ENCODE measurements at places on chromosomes 16 and 17.
A peak's percentile ranks its signal among the peaks of the same experiment; 100 is the strongest.

- DNase-seq = no peak
These were observed 186.0 kb upstream of the FOXF1 start for GRCh38 chr16:86324320-86324719.

GRCh38 chr16:28140788-28141618 is 70.8 kb downstream of the XPO6 start:
- DNase-seq = no peak

- DNase-seq = peak; percentile 38
These were observed 23.8 kb downstream of the OSBPL7 start for GRCh38 chr17:47797797-47798196.

GRCh38 chr16:48556913-48557351 is 53.0 kb downstream of the N4BP1 start:
- no peak for DNase-seq

GRCh38 chr16:67477960-67478554 is 2.9 kb downstream of the ATP6V0D1 start:
- DNase-seq = no peak

GRCh38 chr17:18004884-18005305 is 32.2 kb downstream of the DRC3 start:
- no peak for DNase-seq

DNA sequence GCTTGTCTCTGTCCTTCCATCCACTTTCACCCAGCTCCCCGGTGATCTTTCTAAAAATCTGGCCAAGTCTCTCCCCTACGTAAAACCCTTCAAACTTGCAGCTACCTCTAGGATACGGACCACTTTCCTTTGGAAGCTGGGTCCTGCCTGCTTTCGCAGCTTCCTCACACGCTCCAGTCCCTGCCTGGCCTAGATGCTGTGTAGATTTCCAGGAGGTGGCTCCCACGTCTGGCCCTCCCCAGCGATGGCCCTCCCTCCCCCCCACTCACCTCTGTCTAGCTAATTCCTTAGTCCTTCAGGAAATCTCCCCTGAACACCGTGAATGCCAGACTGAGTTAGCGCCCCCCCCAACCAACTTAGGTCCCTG is 579 bp upstream of the LRRC59 start:
- DNase-seq = no peak

DNA sequence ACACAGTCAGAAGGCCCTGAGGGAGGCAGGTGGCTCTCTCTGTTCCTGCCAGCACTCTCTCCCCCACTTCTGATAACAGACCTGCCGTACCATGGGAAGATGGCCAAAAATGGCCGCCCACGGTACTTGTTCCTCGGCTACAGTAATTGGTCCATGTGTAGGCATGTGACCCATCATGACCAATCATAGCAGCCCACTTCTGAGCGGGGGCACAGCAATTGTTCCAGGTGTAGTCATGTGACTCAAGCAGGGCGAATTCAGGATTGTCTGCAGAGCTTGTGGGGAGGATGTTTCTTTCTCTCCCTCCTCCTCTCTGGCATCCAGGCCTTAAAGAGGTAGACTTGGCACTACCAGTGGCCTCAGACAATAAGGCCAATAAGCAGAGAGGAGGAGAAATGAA is 250.4 kb downstream of the MRTFB start:
- DNase-seq = no peak

GRCh38 chr17:77438241-77439188 is 297.7 kb downstream of the SEC14L1 start:
- no peak for DNase-seq

GRCh38 chr17:50620858-50621257 is 13.8 kb upstream of the ABCC3 start:
- peak; percentile 78 for DNase-seq

GRCh38 chr16:84957792-84958191 is 53.5 kb downstream of the ZDHHC7 start:
- no peak for DNase-seq

DNA sequence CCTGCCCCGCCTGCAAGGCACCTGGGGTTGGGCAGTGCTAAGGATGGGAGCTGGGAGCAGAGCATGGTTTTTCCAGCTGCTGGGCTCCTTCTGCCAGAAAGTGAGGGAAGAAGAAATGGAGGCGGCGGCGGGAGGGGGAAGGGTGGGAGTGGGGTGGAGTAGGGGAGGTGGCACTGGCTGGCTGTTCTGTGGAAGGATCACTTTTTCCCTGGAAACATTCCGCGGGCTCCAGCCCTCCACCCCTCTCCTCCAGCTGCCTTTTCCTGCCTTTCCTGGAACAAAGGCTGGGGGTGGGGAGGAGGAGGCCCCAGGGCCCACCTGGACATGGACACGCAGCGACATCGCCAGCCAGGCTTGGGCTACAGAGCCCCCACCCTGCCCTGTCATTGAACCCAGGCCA is 41.1 kb downstream of the CFAP20 start:
- no peak for DNase-seq

- DNase-seq = no peak
These were observed 73.9 kb upstream of the ASIC2 start for GRCh38 chr17:33366960-33367359.

DNA sequence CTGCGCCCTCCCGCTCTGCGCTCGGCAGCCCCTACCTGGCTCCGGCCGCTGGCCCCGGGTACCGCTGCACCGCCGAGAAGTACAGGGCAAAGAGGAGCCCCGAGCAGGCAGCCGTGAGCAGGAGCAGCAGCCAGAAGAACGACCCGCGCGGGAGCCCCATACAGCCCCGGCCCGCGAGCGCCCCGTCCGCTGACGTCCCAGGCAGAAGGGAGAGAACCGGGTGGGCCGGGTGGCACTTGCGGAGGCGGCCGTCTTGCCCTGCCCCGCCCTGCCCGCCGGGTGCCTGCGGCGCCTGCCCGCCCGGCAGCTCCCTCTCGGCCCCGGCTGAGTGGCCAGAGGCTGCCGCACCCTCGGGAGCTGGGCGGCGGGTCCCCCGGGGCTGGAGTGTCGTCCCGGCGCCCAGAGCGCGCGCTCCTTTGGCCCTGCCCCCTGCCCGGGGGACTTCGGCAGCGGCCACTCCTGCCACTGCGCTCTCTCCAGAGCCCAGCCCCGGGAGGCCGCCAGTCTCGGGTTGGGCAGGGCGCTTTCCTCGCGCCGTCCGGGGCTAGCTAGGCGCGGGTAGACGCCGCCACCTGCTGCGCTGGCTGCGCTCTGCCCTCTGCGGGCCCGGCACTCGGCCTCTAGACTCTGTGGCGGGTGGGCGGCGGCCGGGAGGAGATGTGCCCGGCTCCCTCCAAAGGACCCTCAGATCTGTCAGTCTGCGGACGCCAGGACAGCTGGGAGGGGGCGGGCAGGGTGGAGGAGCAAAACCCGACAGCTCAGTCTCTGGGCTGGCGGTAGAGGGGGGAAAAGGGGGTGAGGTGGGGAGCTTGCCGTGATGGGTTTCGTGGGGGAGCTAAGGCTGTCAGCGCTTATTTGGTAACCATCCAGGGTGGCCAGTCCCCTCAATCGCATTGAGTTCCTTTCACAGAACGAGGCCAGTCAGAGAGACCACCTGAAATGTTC is at the start of gene ST6GALNAC2:
ST6GALNAC2 (minus strand) TSS at position 212 of the 945 bp plus-strand sequence; CDS start at position 160, 52 bp downstream.
- DNase-seq = peak; percentile 81

DNA sequence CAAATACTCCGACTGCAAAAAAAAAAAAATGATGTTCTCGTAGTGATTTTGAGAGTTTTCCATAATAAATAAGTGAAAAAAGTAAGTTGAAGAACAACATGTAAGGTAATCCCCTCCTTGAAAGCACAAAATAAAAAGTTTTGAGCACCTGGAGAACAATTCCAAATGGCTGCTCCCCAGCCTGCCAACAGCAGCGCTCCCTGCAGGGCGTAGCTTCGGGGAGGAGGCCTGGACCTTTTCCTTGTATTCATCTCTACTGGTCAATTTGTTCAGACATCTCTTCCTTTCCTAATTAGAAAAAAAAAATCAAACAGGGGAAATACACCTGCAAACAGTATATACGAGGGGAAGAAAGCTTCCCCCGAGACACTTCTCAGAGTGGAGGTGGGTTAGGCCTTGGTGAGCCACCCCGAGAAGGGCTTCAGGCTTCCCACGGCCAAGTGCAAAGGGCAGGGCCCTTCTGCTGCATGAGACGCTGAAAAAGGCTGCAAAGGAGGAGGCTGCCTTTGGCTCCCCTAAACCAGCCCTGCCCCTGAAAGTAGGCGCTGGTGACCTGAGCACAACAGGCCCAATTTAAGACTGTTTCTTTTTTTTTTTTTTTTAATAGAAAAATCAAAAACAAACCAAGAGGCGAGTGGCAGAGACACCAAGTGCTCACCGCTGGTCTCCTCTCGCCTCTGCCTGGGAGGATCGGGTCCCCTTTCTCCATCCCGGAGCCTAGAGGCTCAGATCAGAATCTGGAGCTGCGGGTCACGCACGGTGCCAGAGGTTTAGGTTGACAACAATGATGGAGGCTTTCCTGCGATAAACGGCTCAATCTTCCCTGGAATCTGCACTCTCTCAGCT is 193.1 kb upstream of the FOXF1 start:
- DNase-seq = peak; percentile 34

DNA sequence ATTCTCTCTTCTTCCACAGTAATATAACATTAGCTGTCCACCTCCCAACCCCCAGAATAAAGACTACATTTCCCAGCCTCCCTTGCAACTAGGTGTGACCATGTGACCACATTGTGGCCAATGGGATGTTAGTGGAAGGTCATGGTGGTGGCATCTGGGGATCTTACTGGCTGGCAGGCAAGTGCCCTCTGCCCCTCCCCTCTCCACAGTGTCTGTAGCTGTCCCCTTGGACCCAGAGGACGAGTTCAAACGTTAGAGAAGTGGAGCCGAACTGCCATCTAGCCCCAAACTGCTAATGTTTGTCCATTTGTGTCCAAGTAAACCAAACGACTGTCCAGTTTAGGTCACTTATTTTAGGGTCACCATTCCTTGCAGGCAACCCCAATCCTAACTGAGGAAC is 26.6 kb upstream of the KCNG4 start:
- peak; percentile 81 for DNase-seq

GRCh38 chr17:73643852-73644144 is 447 bp downstream of the SDK2 start:
- peak; percentile 78 for DNase-seq

- peak; percentile 74 for DNase-seq
These were observed 60.4 kb downstream of the SLFN11 start for GRCh38 chr17:35312790-35313711.

- DNase-seq = no peak
These were observed 8.2 kb downstream of the POLR2C start for GRCh38 chr16:57470711-57471110.

GRCh38 chr16:55040366-55041086 is 109.9 kb downstream of the IRX5 start:
- peak; percentile 43 for DNase-seq

GRCh38 chr17:41492771-41493170 is 3.1 kb upstream of the KRT36 start:
- no peak for DNase-seq

GRCh38 chr16:71257768-71258167 is 27.2 kb upstream of the HYDIN start:
- no peak for DNase-seq

- no peak for DNase-seq
These were observed 24.3 kb downstream of the CDK12 start for GRCh38 chr17:39485555-39485954.

DNA sequence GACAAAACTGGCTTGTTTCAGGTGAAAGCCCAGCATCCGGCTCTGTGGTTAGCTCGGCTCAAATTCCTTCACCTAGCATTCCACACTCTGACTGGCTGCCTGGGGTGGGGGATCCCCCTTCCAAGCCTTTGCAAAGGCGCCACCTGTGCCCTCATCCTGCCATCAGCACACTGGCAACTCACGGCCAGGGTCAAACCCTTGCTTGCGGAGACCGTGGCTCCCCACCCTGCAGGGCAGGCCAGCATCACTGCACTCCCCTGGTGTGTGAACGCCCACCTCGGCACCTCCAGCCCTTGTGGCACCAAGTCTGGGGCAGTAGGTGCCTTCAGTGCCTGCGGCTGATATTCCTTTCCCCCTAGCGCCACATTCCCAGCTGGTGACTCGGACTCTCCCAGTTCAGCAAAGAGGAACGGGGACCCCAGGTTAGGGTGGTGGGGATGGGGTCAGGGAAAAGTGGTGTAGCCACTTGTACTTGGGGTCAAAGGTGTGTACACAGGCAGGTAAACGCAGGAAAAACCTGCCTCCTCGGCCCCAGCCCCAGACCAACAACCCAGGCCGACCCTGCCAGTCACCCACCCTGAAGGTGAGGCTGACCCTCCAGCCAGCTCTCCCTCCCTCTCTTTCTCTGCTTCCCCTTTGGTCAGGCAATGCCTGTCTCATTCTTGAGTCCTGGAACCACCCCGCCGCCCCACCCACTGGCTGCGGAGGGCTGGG is 1.1 kb downstream of the FLII start:
- DNase-seq = no peak

DNA sequence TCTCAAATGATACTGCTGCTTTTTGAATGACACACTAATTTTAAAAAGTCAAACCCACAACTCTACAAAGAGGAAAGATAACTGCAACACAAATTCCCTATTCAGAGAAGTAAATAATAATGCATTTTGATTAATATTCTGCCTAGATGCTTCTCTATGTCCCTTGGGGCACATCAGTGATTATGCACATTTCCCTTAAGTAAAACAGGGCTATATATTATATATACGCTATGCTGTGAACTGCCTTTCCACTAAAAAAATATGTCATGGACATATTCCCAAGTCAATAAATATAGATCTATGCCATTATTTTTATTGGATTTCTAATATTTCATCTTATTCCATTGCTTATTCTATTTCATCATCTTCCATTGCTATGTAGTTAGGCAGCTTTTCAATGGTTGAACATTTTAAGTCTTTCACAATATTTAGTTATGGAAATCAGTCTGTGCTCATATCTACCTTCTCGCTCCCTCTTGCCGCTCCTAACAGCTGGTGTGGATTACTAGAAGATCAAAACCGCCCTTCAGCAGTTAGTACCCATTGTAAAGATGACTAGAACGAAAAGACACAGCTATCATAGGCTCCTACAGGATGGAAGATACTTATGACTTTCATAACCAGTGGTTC is 468.2 kb upstream of the GOT2 start:
- no peak for DNase-seq

GRCh38 chr17:28216528-28216927 is 102.5 kb upstream of the TMEM97 start:
- DNase-seq = no peak

DNA sequence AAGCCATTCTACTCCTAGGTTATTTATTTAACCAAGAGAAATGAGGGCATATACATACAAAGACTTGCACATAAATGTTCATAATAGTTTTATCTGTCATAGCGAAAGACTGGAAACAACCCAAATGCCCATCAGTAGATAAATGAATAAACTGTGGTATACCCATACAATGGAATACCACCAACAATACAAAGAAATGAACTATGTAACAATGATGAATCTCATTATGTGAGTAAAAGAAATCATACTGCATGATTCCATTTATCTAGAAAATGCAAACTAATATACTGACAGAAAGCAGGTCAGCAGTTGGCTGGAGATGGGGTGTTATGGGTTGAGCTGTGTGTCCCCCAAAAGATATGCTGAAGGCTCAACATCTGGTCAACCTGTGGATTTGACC is 57.3 kb downstream of the CEP95 start:
- DNase-seq = no peak

- no peak for DNase-seq
These were observed 84.9 kb upstream of the ASIC2 start for GRCh38 chr17:33377837-33378595.
